ENCODE measurements at places on chromosomes 1 and 21.

DNA sequence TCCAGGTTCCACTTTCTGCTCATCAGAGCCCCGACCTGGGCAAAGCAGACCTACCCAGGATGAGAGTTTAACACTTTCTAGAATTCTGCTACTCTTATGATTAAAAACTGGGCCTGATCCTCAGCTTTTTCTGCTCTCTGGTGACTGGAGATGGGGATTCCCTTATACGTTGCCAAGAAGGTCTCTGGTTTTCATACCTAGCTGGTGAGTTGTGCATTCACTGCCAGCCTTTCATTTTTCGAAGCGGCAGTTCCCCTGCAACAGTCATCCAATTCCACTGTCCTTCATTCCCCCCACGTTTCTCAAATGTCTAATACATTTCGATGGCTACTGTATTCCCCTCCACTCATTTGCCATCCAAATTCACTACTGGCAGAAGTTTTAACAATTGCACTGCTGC lies 135.3 kb downstream of the ADSS2 start:
- no peak for DNase-seq

- DNase-seq: no peak
Measured at GRCh38 chr1:43041591-43041990, 82.9 kb upstream of the SLC2A1 start.

DNA sequence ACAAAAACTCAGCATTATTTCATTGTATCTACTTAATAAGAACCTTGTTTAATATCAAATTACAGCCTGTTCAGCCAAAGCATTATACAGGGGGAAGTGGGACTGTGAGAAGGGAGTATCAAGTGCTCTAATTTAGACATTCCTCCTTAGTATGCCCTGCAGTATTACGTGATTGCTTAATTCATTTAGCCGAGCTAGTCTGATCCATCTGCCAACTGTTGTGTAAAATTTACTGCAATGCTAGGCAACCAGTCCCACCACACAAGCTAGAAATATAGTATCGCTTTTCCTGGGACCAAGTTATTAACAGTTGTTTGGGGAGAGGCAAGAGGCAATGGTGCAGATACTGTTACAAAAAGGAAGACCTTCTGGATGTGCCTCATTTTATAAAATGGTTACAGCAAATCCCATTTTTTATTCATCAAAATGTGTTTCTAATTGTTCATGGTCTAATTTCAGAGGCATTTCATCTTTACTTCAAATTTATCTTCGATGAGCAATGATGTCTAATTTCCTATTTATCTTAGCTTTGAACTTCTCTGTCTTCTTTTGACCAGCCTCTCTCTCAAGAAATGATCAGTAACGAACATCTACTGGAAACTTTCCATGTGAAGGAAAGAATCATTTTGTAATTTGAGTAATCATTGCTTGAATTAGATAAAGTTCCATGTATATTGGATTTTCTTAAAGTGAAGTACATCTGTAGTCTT lies 283.3 kb downstream of the DUSP10 start:
- no peak for DNase-seq

GRCh38 chr1:36095760-36096405 lies 7.2 kb downstream of the ADPRS start:
- no peak for DNase-seq

DNA sequence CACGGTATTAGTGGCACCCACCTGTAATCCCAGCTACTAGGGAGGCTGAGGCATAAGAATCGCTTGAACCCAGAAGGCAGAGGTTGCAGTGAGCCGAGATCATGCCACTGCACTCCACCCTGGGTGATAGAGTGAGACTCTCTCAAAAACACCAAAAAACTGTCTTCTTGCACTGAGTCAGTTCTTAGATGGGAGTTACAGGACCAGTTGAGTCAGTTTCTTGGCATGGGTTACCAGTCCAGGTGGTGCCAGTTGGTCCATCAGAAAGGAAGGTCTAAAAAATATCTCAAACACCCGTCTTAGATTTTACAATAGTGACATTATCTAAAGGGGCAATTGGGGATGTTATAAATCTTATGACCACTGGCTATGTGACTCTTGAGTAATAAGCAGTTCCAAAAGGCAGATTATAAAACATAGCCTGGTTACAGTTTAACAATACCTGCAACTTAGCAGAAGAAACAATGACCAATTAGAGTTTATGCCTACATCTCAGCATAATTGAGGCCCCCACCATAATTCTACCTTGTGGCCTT lies 206.9 kb upstream of the FGGY start:
- DNase-seq: no peak
